Neural crest cell (in vitro differentiated cells): ENCODE measurements at places on chromosomes 2 and 18. TPM values are rescaled to one million over a fixed set of nuclear protein-coding genes. Genes with fewer than 3 reads are reported as not detected.

- no peaks in the 10 kb centered on the region for H3K36me3 ChIP-seq
- no peak overlapping the region for H3K27ac ChIP-seq
- H3K27me3 ChIP-seq = no peaks in the 10 kb centered on the region
- DNase-seq = no peak
- no peaks in the 10 kb centered on the region for H3K4me1 ChIP-seq
- H3K4me3 ChIP-seq = no peak overlapping the region
These were observed 23.2 kb downstream of the ABCB11 start for GRCh38 chr2:169007941-169008340.

DNA sequence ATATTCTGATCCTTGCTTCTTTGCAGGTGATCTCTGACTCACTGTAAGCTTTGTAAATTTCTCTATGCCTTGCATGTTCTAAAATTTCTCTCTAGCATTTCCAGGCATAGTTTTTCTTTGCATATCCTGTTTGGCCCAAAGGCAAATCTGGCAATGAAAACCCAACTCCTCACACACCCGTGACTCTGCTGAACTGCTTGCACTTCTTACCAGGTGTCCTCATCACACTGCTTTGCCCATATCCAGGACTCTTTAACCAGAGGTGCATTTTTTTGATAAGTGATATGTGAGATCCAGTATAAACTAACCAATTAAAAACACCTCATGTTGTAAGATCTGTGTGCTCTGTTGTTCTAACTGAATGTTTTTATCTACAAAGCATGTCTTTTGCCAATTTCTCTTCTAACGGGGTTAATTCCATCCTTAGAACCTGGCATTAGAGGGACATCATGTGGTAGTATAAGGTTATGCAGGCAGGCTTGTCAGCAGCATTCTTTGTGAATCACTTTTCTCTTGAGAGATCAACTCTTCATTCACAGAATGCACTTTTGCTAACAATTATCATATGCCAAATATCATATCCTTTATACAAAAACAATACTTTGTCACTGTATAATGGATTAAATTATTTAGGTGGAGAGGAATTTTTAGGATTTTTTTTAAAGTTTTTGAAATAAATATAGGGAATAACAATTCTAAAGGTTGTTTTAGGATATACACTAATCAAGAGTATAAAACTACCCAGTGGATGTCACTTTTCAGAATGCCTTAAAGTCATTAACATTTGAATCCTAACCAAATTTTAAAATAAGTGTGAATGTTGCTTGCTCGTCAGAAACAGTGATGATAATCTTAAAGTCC is 20.8 kb upstream of the TMX3 start:
- no peaks in the 10 kb centered on the region for H3K27me3 ChIP-seq
- no peaks in the 10 kb centered on the region for H3K4me1 ChIP-seq
- H3K4me3 ChIP-seq = no peak overlapping the region
- DNase-seq = no peak

GRCh38 chr2:69279211-69279610 is 107.8 kb downstream of the GFPT1 start:
- H3K27me3 ChIP-seq = peaks cover 47% of the 10 kb centered on the region
- no peak for DNase-seq
- H3K4me3 ChIP-seq = no peak overlapping the region
- no peaks in the 10 kb centered on the region for H3K36me3 ChIP-seq
- H3K27ac ChIP-seq = no peak overlapping the region

DNA sequence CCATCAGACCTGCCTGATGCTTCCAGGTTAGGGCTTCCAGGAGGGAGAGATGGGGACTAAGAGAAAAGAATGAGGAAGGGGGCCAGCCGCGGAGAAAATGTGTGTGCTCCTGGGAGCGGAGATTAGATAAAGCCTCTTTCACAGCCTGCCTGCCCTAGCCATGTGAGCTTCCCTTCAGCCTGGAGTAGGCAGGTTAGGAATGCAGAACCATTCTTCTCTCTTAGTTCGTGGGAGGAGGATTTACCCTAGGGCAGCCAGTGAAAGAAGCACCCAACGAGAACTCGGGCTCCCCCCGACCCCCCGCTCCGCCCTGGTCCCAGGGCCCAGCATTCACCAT is 36.1 kb downstream of the POMC start:
- H3K27me3 ChIP-seq = no peaks in the 10 kb centered on the region
- peak overlapping the region; percentile 83 for H3K27ac ChIP-seq
- H3K4me3 ChIP-seq = peak overlapping the region; percentile 34
- H3K4me1 ChIP-seq = peaks cover 16% of the 10 kb centered on the region
- DNase-seq = no peak

DNA sequence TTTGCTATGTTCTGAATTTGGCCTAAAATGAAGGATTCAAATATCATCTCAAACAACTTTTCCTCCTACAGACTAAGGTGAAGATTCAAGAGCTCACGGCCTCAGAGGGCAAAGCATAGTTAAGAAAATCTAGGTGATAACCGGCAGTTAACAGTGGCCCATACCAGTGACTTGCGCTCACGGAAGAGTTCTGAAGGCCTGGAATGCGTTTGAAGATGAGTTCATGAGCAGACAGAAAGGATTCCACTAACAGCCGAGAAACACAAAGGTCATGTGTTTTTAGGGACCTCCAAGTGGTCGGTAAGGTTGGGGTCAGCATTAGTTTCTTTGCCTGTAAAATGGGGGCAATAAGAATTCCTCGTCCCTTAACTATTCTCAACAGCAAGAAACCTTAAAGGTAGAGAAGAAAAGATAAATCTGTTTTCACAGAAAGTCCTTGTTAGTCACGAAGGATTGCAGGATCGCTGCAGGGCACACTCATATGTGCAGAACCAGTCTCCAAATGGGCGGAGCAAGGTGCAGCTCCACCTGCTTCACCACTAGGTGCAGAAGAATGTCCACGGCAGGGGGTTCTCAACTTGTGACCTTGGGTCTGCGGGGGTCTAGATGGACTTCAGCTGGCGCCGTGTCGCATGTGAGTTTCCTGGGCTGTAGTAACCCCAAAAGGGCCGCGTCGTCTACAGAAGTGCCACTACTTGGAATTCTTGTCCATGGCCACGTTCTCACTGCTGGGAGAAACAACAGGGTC is 708 bp upstream of the RPIA start:
- peaks cover 38% of the 10 kb centered on the region for H3K4me1 ChIP-seq
- no peaks in the 10 kb centered on the region for H3K27me3 ChIP-seq
- peak overlapping the region; percentile 95 for H3K4me3 ChIP-seq
- peaks cover 28% of the 10 kb centered on the region for H3K36me3 ChIP-seq
- DNase-seq = no peak
- peak overlapping the region; percentile 86 for H3K27ac ChIP-seq

- H3K27me3 ChIP-seq = no peaks in the 10 kb centered on the region
- no peak for DNase-seq
- H3K4me3 ChIP-seq = no peak overlapping the region
- no peaks in the 10 kb centered on the region for H3K36me3 ChIP-seq
These were observed 158.0 kb upstream of the KLHL14 start for GRCh38 chr18:32930695-32931301.

- no peaks in the 10 kb centered on the region for H3K27me3 ChIP-seq
- DNase-seq = no peak
- peak within 1 kb of the TSS; percentile 71 for H3K27ac ChIP-seq
- no peak within 1 kb of the TSS for H3K4me3 ChIP-seq
- peaks cover 46% of the 10 kb centered on the region for H3K4me1 ChIP-seq
These were observed at the start of gene CASP8 for GRCh38 chr2:201260302-201260800. Gene CASP8 (plus strand): TSS chr2:201260536. CDS start chr2:201266487, 5,951 bp downstream.

GRCh38 chr2:40584432-40584831 is 132.5 kb upstream of the SLC8A1 start:
- no peaks in the 10 kb centered on the region for H3K36me3 ChIP-seq
- no peaks in the 10 kb centered on the region for H3K4me1 ChIP-seq
- H3K4me3 ChIP-seq = no peak overlapping the region
- no peak for DNase-seq

- H3K4me3 ChIP-seq = peak overlapping the region; percentile 63
- DNase-seq = no peak
- H3K36me3 ChIP-seq = peaks cover 22% of the 10 kb centered on the region
These were observed 11.1 kb downstream of the NR4A2 start for GRCh38 chr2:156321243-156321904.

DNA sequence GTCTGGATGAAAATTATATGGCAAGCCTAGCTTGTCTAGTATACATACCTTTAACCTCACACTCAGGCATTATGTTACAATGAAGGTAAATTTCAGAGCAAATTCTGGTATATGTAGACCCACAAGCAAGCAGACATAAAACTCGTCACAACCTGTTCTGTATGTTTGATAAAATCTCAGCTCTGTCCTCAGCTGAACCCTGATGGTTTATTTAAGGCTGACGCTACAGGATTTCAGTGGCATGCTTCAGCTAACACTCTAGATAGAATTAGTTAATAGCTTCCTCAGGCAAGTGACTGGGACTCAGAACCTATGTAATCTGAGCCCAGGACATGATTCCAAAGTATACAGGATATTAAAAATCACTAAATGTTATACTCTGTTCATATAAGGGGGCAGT is 68.2 kb upstream of the MC2R start:
- H3K4me3 ChIP-seq = no peak overlapping the region
- no peak for DNase-seq
- H3K27ac ChIP-seq = no peak overlapping the region
- H3K4me1 ChIP-seq = no peaks in the 10 kb centered on the region
- no peaks in the 10 kb centered on the region for H3K27me3 ChIP-seq
- no peaks in the 10 kb centered on the region for H3K36me3 ChIP-seq

GRCh38 chr2:10079870-10080535 is at the start of gene CYS1:
Gene CYS1 (minus strand): TSS chr2:10080411. CDS start chr2:10080223, 188 bp downstream.
- H3K4me3 ChIP-seq = peak within 1 kb of the TSS; percentile 81
- peaks cover 4% of the 10 kb centered on the region for H3K4me1 ChIP-seq
- peaks cover 90% of the 10 kb centered on the region for H3K27me3 ChIP-seq
- H3K27ac ChIP-seq = no peak within 1 kb of the TSS
- peak; percentile 26 for DNase-seq
- H3K36me3 ChIP-seq = no peaks in the 10 kb centered on the region

- no peak overlapping the region for H3K4me3 ChIP-seq
- H3K27ac ChIP-seq = no peak overlapping the region
- no peaks in the 10 kb centered on the region for H3K4me1 ChIP-seq
- no peaks in the 10 kb centered on the region for H3K36me3 ChIP-seq
- no peak for DNase-seq
- no peaks in the 10 kb centered on the region for H3K27me3 ChIP-seq
These were observed 48.0 kb downstream of the COA5 start for GRCh38 chr2:98560256-98560771.

DNA sequence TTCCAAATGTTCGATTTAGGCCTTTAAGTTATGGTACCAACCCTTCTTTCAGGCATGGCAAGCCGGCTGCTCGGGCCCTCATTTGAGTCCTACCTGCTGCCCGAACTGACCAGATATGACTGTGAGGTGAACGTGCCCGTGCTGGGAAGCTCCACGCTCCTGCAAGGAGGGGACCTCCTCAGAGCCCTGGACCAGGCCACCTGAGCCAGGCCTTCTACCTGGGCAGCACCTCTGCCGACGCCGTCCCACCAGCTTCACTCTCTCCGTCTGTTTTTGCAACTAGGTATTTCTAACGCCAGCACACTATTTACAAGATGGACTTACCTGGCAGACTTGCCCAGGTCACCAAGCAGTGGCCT is 87.2 kb downstream of the EPAS1 start:
- no peaks in the 10 kb centered on the region for H3K36me3 ChIP-seq
- peaks cover 20% of the 10 kb centered on the region for H3K4me1 ChIP-seq
- no peaks in the 10 kb centered on the region for H3K27me3 ChIP-seq
- no peak overlapping the region for H3K4me3 ChIP-seq
- H3K27ac ChIP-seq = no peak overlapping the region
- no peak for DNase-seq

- H3K27ac ChIP-seq = peak overlapping the region; percentile 75
- no peak overlapping the region for H3K4me3 ChIP-seq
- H3K36me3 ChIP-seq = no peaks in the 10 kb centered on the region
- DNase-seq = no peak
These were observed 119.3 kb upstream of the MSH2 start for GRCh38 chr2:47283659-47284058.

GRCh38 chr18:34592961-34593382 is 117.1 kb upstream of the DTNA start:
- no peaks in the 10 kb centered on the region for H3K27me3 ChIP-seq
- H3K27ac ChIP-seq = no peak overlapping the region
- peak; percentile 5 for DNase-seq
- H3K36me3 ChIP-seq = no peaks in the 10 kb centered on the region

GPR35 gene
- total RNA-seq = 1.7 and 2.0 TPM in 2 replicates

CDH20 gene
- 0.36 and 0.63 TPM in 2 replicates for total RNA-seq

CMPK2 gene
- total RNA-seq = 2.2 and 3.3 TPM in 2 replicates

ITGAV gene
- 46.8 and 50.3 TPM in 2 replicates for total RNA-seq

FTCDNL1 gene
- total RNA-seq = 1.5 and 1.6 TPM in 2 replicates

TMEM163 gene
- total RNA-seq = 0.71 and 1.0 TPM in 2 replicates

CABLES1 gene
- total RNA-seq = 2.2 and 2.3 TPM in 2 replicates

RAB6C gene
- 0.16 TPM in 1 of 2 replicates, not detected in the other for total RNA-seq

NEB gene
- total RNA-seq = 0.57 and 0.77 TPM in 2 replicates

CPLX4 gene
- not detected in 2 replicates for total RNA-seq

ACTG2 gene
- total RNA-seq = 0.39 TPM in 1 of 2 replicates, not detected in the other

MYL1 gene
- not detected in 2 replicates for total RNA-seq
